ENCODE measurements at places on chromosomes 16 and 17. TPM values are rescaled to one million over a fixed set of nuclear protein-coding genes. Genes with fewer than 3 reads are reported as not detected.

GRCh38 chr17:72556944-72557826, 436.4 kb downstream of the SOX9 start:
- DNase-seq: peak; percentile 60

DNA sequence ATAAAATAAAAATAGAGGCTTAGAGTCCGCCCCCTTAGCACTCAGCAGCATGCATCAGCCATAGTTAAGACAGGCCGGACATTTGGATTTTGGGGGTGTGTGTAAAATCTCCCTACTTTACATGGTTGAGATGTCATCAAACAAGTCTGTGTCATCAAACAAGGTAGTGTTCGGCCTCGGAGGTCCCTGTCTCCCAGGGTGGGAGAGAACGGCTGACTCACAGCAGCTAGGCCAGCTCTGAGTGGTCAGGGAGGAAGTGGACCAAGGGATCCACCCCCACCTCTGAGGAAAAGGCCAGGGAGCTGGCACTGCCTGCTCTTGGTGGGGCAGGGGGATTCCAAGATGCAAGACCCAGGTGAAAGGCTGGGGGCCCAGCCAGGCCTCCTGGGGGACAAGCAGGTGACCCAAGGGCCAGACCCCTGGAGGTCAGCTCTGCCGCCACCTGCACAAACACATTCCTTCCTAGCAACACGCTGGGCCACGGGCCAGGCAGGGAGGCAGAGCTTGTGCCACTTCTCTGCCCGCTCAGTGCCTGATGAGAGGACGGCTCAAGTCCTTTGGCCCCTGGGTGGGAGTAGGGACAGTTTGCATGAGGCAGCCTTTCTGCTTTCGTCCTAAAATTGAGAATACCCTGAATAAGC, 28.5 kb downstream of the KIFC3 start:
- no peak for DNase-seq

DNA sequence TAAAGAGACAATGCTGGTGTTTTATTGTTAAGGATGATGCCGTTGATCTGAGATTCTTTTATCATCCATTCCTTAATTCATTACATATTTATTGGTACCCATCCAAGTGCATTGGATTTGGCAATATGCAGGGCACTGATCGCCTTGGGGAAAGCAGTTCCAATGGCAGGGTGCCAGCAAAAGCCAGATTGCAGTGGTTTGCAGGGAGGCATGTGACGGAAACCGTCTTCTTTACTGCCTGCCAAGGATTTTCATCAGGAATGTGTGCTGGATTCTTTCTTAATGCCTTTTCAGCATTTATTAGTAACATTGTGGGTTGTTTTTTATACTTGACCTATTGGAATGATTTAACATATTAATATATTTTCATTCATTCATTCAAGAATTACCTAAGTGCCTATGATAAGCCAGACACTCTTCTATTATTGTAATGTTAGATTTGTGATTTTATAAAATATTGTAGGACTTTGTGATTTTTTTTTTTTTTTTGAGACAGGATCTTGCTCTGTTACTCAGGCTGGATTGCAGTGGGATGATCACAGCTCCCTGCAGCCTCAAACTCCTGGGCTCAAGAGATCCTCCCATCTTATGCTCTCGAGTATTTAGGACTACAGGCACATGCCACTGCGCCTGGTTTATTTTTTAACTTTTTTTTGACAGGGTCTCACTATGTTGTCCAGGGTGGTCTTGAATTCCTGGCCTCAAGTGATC, 93.4 kb upstream of the TNRC6A start:
- peak; percentile 88 for DNase-seq

GRCh38 chr16:47719713-47720112, 258.6 kb downstream of the PHKB start:
- DNase-seq: no peak

GRCh38 chr16:19680881-19681340, 37.1 kb downstream of the KNOP1 start:
- DNase-seq: no peak

- DNase-seq: no peak
Observed at GRCh38 chr16:15660203-15660601, 10.2 kb downstream of the NDE1 start.

DNA sequence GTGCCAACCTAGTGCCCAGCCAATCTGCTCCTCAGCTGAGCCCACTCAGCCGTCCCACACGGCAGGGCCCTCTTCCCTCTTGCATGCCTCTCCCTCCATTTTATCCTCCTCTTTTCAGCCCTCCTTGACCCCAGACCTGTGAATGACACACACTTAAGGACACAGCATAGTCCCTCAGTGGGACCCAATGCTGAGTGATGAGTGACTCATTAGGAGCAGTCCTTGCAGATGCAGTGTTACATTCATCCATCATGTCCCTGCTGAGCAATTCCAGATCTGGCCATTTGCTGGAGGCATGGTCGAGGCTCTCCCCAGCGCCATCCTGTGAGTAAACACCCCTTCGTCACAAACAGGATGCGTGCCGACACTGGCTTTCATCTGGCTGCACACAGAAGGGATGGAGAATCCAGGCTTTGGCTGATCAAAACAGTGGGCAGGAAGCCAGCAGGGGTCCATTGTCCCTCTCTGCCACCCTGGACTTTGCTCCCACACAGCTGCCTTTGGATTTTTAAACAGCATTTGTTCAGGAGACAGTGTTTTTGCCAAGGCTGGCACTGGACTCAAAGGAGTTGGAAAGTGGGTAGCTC, 122.6 kb downstream of the AXIN2 start:
- DNase-seq: no peak

- DNase-seq: no peak
Observed at GRCh38 chr17:75440738-75441448, 15.5 kb upstream of the TMEM94 start.

DNA sequence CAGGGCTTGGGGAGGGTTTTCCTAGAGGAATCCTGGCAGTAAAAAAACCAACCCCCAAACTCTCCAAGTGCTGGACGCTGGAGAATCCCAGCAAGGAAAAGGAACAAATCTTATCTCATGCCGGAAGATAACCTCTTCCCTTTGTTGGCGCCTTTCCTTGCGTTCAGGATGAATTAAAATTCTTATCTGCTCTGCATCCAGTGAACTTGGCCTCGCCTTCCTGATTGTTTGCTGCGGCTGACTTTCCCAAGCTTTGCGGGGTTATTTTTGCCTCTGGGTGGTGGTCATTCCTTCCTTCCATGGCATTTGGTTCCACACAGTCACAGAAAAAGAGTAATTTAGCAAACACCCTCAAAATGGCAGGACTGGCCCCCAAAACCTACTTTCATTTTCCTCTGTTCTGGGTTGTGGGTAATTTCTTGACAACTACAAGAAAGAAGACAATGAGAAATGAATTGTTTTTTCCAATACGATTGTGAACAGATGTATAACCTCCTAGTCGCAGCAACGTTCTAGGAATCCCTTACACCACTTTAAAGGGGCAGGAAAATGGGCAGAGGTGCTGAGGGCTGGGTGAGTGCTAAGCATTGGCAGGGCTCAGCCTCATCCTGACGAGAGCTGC, 77.8 kb downstream of the MRC2 start:
- no peak for DNase-seq

DNA sequence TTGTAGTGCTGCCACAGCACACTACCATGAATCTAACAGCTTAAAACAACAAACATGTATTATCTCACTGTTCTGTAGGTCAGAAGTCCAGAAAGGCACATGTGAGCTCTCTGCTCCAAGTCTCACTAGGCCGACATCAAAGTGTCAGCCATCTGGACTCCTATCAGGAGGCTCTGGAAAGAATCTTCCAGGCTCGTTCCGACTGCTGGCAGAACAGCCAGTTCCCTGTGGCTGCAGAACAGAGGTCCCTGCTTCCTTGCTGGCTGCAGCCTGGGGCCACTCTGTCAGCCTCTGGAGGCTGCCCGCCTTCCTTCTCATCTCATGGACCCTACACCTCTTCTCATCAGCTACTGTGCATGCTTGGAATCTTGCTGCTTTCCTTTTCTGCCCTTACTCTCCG, 168.9 kb downstream of the CBLN1 start:
- peak; percentile 45 for DNase-seq

GRCh38 chr16:84618581-84619460, 943 bp upstream of the COTL1 start:
- DNase-seq: no peak

- DNase-seq: no peak
Observed at GRCh38 chr17:9414471-9414870, 161.1 kb downstream of the STX8 start.

- no peak for DNase-seq
Observed at GRCh38 chr16:11188801-11189740, 66.9 kb downstream of the SOCS1 start.

DNA sequence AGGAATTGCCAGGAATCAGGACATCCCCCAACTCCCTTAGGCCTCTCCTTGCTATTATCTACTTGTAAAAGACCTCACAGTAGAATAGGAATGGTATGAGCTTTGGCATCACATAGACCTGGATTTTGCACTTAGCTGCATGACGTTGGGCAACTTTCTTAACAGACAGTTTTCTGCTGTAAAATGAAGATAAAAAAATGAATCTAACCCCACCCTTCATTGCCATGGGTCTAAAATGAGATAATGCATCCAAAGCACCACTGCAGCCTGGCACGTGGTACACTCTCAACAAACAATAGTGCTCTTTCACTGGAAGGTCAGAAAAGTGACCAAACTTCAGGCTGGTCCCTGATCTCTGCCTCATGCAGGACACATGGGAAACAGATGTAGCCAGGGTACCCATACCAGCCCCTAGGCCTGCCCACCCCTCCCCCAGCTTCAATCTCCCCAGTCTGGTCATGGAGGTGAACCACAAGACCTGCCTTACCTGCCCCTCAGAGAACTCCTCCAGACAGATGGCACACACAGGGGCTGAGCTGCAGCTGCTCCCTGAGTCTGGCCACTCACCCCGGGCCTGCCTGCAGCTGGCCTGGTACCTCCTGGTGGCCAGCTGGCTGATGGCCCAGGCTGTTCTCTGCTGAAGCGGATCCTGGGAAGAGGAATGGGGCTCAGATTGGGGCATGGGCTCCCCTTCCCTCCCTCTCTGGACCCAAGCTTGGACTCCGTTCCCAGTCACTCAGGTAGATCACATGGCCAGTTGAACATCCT, 8.5 kb upstream of the SUPT4H1 start:
- DNase-seq: no peak

DNA sequence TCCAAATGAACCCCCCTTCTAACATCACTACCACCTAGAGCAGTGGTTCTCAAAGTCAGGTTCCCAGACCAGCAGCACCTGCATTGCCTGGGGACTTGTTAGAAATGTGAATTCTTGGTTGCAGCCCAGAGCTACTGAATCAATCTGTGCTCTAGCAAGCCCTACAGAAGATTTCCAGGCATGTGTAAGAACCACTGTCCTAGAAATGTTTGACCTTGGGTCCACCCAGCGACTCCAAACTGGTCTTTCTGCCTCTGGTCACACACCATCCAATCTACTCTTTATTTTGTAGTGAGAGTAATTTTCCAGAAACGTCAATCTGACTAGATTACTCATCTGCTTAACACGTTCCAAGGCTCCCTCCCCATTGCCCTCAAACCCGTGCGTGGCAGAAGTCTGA, 169.9 kb downstream of the HAPSTR1 start:
- DNase-seq: no peak

DNA sequence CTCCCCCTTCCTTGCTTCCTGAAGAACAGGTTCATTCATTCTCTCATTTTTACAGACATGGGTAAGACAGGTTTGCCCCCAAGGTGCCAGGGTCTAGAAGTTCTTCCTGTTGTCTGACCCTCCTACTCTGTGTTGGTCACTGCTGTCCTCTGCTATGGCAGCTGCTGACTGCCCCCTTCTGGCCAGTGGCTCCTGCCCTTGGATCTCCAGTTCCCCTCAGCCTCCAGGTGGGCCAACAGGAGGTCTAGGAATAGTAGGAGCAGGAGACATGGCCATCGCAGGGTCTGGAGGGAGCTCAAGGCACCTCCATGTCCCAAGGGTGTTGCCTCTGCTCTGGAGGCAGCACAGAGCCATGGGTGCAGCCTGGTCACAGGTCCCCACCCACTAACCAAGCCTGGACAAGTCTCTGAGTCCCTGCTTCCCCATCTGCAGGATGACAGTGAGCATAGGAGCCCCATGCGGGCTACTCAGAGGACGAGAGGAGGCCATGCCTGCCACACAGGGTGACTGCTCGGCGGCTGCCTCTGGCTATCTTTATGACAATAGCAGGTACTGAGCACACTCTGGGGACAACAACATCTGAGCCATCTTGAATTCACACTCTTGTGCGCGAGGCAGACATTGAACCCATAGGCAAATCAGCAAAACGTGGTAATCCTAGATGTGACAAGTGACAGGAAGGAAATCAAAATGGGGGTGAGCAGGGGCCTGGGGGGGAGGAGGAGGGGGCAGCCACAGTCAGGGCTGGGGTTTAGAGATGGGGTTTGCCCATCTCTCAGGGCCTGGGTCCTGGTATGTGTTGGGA, 27.0 kb upstream of the NXPH3 start:
- DNase-seq: no peak

GRCh38 chr17:78532922-78533640, 44.1 kb downstream of the DNAH17 start:
- DNase-seq: no peak

WNT3 gene
- 1.0 TPM for total RNA-seq

HS3ST2 gene
- total RNA-seq: 2.0 TPM

RAB26 gene
- 0.83 TPM for total RNA-seq

LRRC46 gene
- total RNA-seq: 0.31 TPM

CCDC200 gene
- total RNA-seq: not detected

PHOSPHO1 gene
- 0.34 TPM for total RNA-seq

SLC5A10 gene
- total RNA-seq: not detected

PIRT gene
- total RNA-seq: not detected

Data from ureter (tissue), 1 donor.